ENCODE measurements at places on chromosomes 6 and 20. TPM values are rescaled to one million over a fixed set of nuclear protein-coding genes. Genes with fewer than 3 reads are reported as not detected.
A peak's percentile ranks its signal among the peaks of the same experiment; 100 is the strongest.

GRCh38 chr6:9621276-9621675, 793.6 kb downstream of the TFAP2A start:
- H3K27ac ChIP-seq = no peak overlapping the region
- H3K4me3 ChIP-seq = no peak overlapping the region
- no peaks in the 10 kb centered on the region for H3K4me1 ChIP-seq
- no peaks in the 10 kb centered on the region for H3K36me3 ChIP-seq

DNA sequence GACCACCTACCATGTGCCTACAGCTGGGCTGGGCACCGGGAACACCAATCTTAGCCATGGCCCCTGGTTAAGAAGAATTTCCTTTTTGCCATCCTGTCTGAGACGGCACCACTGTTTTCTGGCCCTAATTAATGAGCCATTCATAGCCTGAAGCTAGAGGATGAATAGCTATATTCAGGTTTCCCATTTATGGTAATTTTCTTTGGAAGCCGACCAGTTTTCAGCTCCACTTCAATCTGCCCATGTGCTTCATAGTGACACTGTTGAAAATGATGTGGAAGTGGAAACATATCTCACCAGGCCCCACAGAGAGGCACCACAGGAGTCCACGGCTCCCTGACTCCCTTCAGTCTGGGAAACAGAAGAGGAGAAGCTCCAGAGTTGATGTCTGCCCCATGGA, 22.6 kb upstream of the ULBP3 start:
- H3K4me3 ChIP-seq = no peak overlapping the region
- H3K4me1 ChIP-seq = no peaks in the 10 kb centered on the region
- H3K27ac ChIP-seq = no peak overlapping the region

DNA sequence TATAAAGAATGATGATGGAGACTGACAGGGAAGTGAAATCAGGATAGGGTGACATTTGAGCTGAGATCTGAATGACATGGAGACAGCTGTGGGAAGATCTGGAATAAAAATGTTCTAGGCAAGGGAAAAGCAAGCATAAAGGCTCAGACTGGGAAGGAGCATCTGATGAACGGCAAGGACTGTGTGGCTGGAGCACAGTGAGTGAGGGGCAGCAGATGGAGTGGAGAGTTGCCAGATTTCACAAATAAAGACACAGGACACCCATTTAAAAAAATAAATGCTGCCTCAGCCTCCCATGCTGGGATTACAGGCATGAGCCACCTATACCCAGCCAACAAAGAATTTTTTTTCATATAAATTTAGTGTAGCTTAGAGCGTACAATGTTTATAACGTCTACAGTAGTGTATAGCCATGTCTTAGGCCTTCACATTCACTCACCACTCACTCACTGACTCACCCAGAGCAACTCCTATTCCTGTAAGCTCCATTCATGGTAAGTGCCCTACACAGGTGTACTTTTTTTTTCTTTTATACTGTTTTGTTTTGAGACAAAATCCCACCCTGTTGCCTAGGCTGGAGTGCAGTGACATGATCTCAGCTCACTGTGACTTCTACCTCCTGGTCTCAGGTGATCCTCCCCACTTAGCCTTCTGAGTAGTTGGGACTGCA, 2.4 kb upstream of the ZBTB24 start:
- H3K27ac ChIP-seq = no peak overlapping the region
- H3K4me3 ChIP-seq = no peak overlapping the region
- peaks cover 21% of the 10 kb centered on the region for H3K4me1 ChIP-seq
- H3K36me3 ChIP-seq = no peaks in the 10 kb centered on the region
- DNase-seq = no peak

The ERVFRD-1 gene
- not detected for total RNA-seq

The SLC52A3 gene
- not detected for total RNA-seq

GRCh38 chr6:6834356-6835222, 246.1 kb downstream of the LY86 start:
- no peak overlapping the region for H3K4me3 ChIP-seq
- no peaks in the 10 kb centered on the region for H3K27me3 ChIP-seq
- H3K36me3 ChIP-seq = no peaks in the 10 kb centered on the region
- no peak for DNase-seq
- no peaks in the 10 kb centered on the region for H3K4me1 ChIP-seq
- no peak overlapping the region for H3K27ac ChIP-seq

DNA sequence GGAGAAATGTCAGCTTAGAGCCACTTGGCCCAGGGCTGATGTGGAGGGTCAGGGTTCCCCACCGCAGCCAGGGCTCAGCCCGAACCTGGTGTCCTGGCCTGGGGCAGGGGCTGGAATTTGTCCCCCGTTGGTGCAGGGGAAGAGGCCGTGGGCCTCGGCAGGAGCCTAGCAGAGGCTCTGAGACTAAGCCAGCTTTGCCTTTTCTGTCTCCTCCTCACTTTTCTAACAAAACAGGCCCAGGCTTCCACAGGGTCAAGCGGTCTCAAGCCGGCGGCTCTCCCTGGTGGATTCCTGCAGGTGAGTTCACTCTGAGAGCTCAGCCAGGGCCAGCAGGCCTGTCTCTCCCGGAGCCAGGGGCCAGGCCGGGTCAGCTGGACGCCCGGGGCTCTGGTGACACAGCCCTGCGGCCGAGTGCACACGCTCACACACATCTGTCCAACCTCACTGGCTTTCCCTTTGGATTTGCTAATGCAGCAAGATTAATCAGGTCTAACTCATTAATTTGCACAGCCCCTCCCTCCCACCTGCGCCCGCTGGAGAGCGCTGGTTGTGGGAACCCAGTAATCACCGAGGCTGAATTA, 2.9 kb upstream of the CHRNA4 start:
- DNase-seq = no peak
- peaks cover 7% of the 10 kb centered on the region for H3K4me1 ChIP-seq
- no peak overlapping the region for H3K27ac ChIP-seq
- no peaks in the 10 kb centered on the region for H3K36me3 ChIP-seq
- no peak overlapping the region for H3K4me3 ChIP-seq

- no peak for DNase-seq
- no peaks in the 10 kb centered on the region for H3K27me3 ChIP-seq
- H3K4me1 ChIP-seq = no peaks in the 10 kb centered on the region
- H3K36me3 ChIP-seq = no peaks in the 10 kb centered on the region
- H3K27ac ChIP-seq = peak overlapping the region; percentile 39
Observed at GRCh38 chr20:3613821-3614440, 49.3 kb downstream of the GFRA4 start.

Data from sigmoid colon (tissue), 7 donors.